ENCODE measurements at places on chromosomes 1 and 21.

DNA sequence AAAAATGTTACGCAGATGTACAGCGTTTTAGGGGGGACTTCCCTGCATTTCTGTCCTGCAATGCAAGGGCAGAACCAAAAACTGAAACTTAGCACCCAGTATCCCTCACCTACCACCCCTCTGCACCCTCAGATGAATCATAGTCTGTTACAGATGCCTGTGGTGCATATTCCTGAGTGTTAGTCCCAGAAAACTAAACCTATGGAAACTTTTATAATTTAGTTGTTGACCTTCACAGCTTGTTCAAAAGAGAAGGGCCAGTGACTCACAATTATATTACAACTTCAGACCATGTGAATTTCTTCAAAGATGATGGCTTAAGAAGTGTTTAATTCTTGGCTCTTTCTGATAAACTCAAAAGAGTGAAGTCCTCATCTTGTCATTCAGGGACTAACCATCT is 5.8 kb downstream of the PTGER3 start:
- no peak for DNase-seq

DNA sequence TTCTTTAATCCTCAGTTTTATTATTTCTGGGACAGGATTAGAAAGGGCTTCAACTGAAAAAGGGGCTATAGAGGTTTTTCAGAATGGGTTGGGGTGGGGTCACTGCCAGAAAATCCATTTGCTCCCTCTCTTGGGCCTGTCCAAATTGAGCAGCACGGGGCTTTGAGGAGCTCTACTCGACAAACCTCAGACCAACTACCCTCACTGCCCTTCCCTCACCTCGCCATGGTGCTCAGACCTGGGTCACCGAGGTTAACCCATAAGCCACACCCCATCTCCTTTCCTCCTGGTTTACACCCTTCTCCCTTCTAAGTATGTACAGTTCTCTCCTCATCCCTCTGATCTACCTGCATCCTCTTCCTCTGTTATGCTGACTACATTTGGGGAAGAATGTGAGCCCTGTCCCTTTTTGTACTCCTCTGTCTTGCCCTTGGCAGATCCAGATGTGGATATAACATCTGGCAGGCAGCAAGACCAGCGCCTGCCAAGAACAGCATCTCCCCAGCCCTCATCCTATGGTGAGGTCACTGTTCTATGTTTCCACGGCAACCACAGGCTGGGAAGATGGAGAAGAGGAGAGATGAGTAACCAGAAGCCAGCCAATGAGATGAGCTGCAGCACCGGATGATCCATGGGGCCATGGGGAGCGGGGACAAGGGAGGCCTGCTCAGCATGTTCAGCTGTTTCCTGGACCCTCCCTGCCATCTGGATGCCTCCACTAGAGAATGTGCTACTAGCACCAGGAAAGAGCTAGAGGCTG is 3.7 kb upstream of the FABP3 start:
- no peak for DNase-seq

- no peak for DNase-seq
These were observed 336.9 kb upstream of the NFIA start for GRCh38 chr1:60745484-60745883.

DNA sequence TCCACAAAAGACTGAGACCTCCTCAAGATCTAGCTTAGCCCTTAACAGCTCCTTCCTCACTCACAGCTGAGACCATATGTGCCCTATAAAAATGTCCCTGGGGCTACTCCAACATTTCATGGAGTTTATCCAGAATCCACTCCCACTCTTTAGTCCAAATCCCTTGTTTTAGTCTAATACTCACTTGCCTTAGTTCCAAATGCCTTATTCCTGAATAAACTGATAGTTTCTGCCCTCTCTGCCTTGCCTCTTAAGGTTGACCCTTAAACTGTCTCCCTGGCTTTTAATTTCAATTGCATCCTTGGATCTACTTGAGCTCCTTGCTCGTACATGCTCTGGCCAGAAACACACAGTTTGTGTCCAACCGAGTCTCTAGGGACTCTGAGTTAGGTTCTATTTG is 47.3 kb upstream of the LYPLAL1 start:
- DNase-seq, result no peak

GRCh38 chr1:161182214-161182613 is 4.9 kb upstream of the B4GALT3 start:
- peak; percentile 61 for DNase-seq

GRCh38 chr1:156803086-156803851 is 13.4 kb downstream of the SH2D2A start:
- DNase-seq, result no peak

DNA sequence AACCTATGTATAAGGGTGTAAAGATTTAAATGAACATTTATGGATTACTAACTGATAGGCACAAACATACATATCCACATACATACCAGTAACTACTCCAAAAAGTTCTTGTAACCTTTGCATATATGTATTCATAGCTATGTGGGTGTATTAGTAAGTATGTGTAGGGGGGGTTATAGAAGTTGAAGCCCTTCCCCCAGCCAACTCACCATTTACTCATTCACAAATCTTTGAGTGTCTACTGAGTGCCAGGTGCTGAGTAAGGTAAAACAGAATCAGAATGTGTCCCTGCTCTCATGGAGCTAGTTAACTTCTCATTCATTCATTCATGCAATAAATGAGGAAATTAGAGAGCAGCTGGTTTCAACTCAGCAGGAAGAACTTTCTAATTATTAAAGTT is 1.3 kb downstream of the C1orf146 start:
- no peak for DNase-seq

GRCh38 chr1:215475796-215476481 is 91.2 kb upstream of the KCTD3 start:
- DNase-seq, result no peak

DNA sequence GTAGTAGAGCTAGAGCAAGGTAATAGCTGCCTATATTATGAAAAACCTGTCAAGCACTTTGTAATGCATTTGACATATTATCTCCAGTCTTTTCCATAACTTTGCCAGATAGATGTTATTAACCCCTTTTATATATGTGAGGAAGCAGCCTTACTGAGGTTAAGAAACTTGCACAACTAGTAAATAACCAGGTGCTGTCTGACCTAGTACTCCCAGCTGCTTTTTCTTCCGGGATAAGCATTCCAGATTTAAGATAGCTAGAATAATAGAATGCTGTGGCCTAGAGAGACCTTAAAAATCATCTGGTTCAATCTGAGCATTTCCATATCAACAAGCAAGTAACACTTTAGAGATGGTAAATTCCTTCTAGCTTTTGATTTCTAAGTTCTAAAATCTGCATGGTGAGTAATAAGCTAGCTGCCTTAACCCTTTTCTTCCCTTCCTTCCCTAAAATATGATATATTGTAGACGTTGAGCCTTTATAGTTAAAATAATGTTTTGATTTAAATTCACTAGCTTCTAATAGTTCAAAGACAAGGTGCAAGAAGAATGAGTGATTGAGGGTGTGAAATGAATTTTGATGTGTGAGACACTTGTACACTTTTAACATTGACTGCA is 1.8 kb downstream of the SH3GLB1 start:
- no peak for DNase-seq

GRCh38 chr1:58497499-58497898 is 49.0 kb downstream of the OMA1 start:
- peak; percentile 5 for DNase-seq

DNA sequence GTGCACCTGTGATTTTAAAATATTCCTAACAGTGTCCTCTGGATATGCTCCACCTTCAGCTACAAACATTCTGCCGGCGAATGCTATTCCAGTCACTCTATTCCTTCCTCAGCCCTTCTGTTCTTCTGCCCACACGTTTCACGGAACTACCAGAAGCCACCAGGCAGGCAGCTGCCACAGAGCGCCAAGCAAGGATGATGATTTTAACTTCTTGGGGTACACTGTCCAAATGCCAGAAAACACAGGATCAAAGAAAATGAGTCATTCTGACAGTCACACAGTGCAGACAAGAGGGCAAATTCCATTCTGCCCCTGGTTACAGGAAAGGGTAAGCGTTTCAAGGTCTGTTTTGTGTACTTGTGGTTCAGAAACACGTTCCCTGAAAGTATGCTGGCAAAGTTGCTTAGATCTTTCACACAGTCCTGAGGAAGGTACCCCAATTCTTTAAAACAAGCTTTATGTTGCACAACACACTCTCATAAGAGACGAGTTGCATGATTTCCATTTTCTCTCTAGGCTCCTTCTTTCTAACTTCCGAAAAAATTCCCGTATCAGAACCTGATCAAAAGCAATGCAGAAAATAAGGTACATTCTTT is 508.3 kb upstream of the PKN2 start:
- DNase-seq, result no peak

- no peak for DNase-seq
These were observed 9.1 kb downstream of the YBEY start for GRCh38 chr21:46295177-46295770.

DNA sequence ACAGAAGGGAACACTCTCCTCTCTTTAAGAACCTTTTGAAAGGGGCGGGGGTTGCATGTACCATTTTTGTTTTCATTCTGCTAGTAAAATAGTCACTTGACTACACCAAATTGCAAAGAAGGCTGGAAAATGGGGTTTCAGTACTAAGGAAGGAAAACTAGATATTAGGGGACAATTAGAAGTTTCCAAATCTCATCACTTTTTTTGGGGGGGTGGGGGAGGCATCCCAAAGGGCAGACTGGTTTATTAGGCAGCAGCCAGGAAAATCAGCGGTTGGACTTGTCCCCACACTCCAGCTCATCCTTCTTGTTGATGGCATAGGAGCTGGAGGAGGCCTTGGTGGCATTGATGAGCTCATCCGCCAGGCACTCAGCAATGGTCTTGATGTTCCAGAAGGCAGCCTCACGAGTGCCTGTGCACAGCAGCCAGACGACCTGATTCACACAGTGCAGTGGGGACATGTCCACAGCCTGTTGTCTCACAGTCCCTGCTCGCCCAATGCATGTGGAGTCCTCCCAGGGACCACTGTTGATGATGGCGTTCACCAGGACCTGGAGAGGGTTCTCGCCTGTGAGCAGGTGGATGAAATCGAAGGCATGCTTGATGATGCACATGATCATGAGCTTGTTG is 1.7 kb upstream of the TMEM50B start:
- DNase-seq, result no peak

GRCh38 chr21:36508948-36509347 is 29.0 kb upstream of the CLDN14 start:
- DNase-seq, result no peak

- peak; percentile 67 for DNase-seq
These were observed 9.1 kb downstream of the NHLH1 start for GRCh38 chr1:160375788-160376524.

DNA sequence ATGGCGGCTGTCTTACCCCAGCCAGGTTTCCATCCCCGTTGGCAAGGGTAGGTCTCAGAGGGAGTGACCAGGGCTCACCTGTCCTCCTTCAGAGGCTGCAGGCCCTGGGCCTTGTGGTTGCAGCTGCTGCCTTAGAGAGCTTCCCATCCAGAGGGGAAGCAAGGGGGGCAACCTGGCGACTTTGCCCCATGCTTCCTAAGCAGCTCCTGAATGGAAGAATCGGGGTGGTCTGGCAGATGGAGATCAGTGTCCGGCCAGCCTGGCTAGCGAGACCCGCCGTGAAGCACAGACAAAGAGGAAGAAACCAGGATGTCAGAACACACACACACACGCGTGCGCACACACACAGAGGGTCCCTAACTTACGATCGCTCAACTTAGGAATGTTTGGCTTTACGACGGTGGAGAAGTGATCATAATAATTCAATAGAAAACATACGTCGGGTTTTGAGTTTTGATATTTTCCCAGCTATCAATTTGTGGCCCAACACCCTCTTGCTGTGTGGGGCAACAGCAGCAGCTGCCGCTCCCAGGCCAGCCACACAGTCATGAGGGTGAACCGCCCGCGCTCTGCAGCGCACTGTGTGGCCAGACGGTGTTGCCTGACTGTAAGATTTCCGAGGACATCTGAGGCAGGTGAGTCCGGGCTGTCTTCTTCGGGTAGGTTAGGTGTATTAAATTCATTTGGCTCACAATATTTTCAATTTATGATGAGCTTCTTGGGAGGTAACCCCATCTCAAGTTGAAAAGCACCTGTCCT is 113.0 kb upstream of the ARHGEF16 start:
- DNase-seq, result no peak

GRCh38 chr1:21451981-21452411 is 12.1 kb downstream of the NBPF3 start:
- DNase-seq, result no peak

DNA sequence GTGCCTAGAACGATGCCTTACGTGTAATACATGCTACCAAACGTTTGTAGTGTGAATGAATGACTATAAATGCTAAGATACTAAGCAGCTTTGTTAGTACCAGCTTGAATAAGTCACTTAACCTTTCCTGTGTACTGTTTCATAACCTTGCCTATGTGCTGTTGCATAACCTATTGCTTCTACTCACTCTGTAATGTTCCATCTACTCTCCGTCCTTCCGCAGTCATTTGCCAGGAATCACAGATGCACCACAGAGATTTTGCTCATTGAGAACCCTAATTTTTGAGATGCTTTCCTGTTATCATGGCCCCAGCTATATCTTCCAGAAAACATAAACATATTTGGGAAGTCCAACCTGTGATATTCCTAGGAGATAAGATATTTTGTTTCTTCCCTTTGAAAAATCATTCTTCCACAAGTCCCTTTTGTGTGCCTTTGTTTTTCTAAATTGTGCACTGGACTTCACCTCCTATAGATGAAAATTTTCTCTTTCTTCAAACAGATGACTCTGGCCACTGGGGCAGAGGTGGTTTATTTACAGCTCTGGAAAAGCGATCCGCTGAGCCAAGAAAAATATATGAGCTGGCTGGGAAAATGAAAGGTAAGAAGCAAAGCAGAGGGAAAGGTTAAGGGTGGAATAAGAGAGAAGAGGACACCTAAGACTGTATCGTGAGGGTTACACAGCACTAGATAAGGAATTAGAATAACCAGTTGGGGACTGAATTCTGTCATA is 44.8 kb downstream of the CHD1L start:
- DNase-seq, result no peak

GRCh38 chr1:43171312-43171875 is 696 bp downstream of the EBNA1BP2 start:
- no peak for DNase-seq

- DNase-seq, result peak; percentile 69
These were observed 24.3 kb downstream of the AHCTF1 start for GRCh38 chr1:246907472-246907871.

GRCh38 chr1:151618470-151618869 is 6.6 kb downstream of the SNX27 start:
- DNase-seq, result no peak

- DNase-seq, result peak; percentile 37
These were observed 49.8 kb upstream of the RCC1 start for GRCh38 chr1:28456078-28456477.

DNA sequence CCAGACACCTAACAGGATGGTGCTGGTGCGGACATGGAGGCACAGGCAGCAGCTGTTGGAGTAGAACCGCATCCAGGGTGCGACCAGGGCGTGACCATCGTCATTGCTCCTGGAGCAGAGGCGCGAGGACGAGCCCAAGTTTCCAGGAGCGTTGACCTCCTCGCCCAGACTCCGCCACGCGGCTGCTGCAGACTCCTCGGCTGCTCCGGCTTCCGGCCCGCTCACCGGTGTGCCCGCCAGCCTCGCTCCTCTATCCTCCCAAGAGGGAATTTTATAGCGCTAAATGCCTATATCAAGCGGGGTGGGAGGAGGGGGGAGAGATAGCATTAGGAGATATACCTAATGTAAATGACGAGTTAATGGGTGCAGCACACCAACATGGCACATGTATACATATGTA is 5.3 kb upstream of the S100A12 start:
- DNase-seq, result no peak
